ENCODE measurements at places on chromosomes 6 and 20.
A peak's percentile ranks its signal among the peaks of the same experiment; 100 is the strongest.

- peak; percentile 15 for DNase-seq
These were observed 977.0 kb downstream of the TFAP2A start for GRCh38 chr6:9437836-9438235.

DNA sequence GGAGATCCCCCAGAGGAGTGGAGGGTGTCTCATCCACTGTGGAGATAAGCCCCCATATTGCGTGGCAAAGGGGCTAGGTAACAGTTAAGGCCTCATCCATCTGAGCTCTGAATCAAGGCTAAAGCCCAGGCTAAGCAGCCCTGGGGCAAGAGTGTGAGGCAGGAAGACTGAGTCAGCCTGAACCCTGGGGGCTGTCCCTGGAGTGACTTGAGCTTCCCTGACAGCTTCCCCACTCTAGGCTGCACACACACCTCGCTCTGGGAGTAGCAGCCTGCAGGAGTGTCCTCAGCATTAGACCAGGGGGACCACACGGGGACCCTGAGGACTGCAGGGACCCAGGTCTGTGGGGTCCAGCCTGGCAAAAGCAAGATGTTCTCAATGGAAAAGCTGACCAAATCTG, 27.9 kb downstream of the UBD start:
- no peak for DNase-seq

GRCh38 chr20:5757949-5758348, 7.7 kb downstream of the SHLD1 start:
- DNase-seq: no peak

GRCh38 chr6:123027408-123027807, 31.4 kb downstream of the CLVS2 start:
- no peak for DNase-seq

- no peak for DNase-seq
These were observed 183.0 kb upstream of the PHACTR1 start for GRCh38 chr6:12533586-12533985.

DNA sequence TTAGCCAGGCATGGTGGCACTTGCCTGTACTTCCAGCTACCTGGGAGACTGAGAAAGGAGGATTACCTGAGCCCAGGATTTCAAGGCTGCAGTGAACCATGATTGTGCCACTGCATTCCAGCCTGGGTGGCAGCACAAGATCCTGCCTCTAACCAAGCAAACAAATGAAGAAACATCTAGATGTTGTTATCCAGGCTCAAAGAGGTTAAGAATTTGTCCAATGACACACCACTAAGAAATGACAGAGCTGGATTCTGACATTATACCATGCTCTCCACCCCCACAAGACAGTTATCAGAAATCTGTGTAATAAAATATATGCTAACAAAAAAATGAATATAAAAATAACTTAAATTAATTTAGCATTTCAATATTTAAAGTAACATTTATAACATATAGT, 925.5 kb upstream of the SLC35B3 start:
- no peak for DNase-seq

GRCh38 chr6:99592900-99593299, 13.7 kb upstream of the PRDM13 start:
- DNase-seq: peak; percentile 20

DNA sequence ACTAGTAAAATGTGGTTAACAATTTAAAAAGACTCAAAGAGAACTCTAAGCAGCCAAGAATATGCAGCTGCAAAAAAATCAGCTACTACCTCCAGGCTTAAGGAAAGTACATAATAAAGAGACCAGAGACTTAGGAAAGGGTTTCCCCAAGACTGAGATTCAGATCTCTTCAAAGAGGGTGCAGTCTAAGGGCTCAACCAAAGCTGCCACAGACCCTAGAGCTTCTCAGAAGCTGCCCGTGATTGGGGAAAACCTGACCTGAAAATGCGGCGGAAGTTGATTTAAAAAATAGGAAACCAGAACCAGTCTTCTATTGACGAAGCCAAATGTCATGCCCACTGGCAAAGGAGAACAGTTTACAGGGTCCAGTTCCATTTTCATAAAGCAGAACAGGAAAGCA, 516.8 kb upstream of the MARCKS start:
- no peak for DNase-seq

DNA sequence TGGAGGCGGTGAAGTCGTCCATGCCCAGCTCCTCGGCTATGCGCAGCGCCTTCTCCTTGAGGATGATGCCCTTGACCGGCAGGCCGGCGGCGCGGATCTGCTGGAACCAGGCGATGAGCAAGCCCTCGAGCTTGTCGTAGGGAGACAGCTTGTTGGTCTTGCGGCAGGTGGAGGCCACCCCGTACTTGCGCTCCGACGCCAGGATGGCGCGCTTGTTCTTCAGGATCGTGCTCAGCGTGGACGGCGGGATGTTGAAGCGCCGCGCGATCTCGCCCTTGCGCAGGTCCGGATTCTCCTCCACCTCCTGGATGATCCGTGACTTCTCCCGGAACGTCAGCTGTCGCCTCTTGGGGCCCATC, 435 bp downstream of the CENPB start:
- no peak for DNase-seq

DNA sequence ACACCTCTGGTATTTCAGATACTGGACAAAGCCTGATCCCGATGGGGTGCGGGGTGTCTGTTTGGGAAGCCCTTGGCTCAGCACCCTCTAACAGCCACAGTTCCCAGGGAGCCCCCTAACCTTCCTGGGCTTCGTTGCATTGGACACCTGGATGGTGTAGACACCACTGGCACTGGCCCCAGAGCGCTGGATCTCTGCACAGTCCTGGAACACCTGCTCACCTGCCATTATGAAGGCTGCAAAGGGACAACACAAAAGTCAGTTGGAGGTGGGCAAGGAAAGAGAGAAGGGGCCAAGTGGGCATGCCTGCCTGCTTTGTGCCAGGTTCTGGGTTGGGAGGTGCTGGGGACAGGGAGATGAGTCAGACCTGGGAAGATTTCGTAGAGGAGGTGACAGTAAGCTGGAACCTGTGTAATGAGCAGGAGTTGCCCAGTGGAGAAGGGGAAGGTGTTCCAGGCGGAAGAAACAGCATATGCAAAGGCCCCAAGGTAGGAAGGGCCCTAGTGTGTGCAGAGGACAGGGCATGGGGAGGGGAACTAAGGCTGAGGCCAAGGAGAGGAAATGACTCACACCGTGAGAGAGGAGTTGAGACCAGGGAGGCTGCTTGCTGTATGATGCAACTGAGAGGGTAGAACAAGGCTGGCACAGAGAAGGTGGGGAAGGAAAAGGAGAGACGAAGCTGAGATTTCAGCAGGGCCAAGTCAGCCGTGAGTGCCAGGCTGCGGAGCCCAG, 34.9 kb downstream of the ANGPT4 start:
- no peak for DNase-seq

- peak; percentile 58 for DNase-seq
These were observed 45.6 kb upstream of the FYN start for GRCh38 chr6:111918825-111919224.

DNA sequence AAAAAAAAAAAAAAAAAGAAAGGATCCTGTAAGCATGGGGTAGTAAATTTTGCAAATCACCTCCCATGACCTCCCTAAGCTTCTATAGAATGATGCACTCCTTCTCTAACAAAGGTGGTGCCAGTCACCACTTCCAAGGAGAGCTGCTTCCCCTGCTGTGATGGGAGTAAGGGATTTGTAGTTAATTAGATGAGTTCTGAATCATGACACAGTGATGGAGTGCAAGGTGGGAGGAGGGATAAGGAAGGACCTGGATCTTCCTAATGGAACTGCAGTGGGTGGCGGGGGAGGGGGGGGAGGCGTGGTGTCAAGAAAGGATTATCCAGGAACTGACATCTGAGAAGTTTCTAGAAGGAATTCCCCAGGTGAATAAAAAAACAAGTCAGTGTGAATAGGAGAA, 47.8 kb downstream of the NRN1 start:
- DNase-seq: no peak

DNA sequence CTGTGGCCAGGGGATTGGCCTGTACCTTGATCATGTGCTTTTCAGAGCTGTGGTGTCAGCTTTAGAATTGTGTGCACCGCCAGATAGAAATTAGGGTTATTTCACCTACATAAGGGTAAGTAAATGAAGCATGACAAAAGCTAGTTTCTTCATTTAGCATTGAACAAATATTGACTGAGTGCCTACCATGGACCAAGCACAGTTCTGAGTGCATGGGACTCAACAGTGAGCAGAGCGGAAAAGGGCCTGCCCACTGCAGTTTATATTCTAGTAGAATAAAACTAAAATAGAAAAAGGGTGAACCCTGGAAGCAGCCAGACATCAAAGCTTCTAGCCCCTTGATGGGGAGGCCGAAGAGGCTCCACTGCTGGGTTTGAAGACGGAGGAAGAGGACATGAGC, 25.6 kb downstream of the ECT2L start:
- no peak for DNase-seq

DNA sequence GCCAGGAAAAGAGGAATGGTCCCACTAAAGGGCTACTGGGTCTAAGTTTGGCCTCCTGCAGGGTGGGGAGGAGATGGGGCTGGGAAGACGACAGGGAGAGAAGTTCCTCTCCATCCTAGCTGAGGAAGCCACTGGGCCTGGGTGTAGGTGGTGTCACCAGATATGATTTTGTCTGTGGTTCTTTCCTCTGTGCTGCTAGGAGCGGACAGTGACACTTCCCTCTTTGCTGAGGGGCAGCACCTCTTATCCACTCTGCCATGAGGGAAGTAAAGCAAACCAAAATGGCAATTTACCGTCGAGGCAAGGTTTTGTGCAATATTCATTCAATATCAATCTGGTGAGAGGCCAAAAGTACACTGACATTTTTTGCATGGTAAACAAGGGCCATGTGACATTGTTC, 33.0 kb upstream of the NR2E1 start:
- DNase-seq: no peak

- DNase-seq: no peak
These were observed 244.4 kb downstream of the SAMD5 start for GRCh38 chr6:147752689-147753403.

- DNase-seq: no peak
These were observed 249.6 kb upstream of the MOCS1 start for GRCh38 chr6:40183902-40184301.

GRCh38 chr20:47188540-47188939, 168.0 kb downstream of the ZMYND8 start:
- DNase-seq: no peak

- DNase-seq: peak; percentile 20
These were observed 664.8 kb upstream of the MMS22L start for GRCh38 chr6:97947841-97948240.

- DNase-seq: no peak
These were observed 90.5 kb downstream of the ZMYND8 start for GRCh38 chr20:47265984-47266383.

GRCh38 chr6:79597155-79597554, 34.0 kb upstream of the SH3BGRL2 start:
- no peak for DNase-seq

DNA sequence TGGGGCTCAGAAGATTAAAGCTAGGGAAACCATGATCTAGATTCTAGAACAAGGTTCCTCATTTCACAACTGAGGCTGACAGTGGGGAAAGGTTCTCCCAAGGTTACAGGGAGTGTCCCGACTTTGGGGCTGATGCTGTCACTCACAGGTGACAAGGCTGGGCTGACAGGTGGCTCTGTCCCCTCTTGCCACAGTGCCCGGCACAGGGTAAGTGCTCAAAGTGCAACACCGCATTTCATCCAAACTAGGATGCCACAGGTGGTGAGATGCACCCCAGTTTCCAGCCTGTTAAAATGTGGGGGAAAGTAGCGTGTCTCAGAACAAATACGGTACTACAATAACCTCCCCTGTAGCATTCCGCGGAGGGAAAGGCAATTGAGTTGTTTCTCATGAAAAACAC, 7.8 kb downstream of the ZBP1 start:
- DNase-seq: no peak

DNA sequence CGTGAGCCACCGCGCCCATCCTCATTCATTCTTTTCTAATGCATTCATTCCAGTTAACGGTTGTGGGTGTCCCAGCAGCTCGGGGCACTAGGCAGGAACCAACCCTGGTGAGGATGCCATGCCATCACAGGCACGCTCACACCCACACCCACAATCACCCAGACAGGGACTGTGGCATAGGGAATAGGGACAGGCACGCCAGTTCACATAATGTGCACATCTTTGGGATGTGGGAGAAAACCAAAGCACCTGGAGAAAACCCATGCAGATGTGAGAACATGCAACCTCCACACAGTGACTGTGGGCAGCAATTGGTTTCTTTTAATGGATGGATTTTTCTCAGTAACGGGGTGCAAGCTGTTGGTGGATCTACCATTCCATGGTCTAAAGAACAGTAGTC, 64.3 kb downstream of the IRF4 start:
- no peak for DNase-seq

GRCh38 chr6:159887146-159887545, 3.6 kb upstream of the MAS1 start:
- DNase-seq: no peak

DNA sequence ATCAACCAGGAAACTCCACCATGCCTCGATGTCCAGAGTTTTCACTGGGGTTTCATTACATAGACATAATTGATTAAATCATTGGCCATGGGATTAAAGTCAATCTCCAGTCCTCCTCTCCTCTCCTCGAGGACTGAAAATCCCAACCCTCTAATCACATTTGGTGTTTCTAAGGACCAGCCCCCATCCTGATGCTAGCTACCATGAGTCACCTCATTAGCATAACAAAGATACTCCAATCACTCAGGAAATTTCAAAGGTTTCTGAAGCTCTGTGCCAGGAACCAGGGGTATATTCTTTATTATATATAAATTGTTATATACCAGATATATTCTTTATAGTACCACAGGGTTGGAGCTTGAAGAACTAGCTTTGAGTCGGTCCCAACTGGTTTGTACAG, 212.9 kb upstream of the PRND start:
- no peak for DNase-seq

- DNase-seq: no peak
These were observed 79.0 kb downstream of the ADTRP start for GRCh38 chr6:11699576-11699975.

DNA sequence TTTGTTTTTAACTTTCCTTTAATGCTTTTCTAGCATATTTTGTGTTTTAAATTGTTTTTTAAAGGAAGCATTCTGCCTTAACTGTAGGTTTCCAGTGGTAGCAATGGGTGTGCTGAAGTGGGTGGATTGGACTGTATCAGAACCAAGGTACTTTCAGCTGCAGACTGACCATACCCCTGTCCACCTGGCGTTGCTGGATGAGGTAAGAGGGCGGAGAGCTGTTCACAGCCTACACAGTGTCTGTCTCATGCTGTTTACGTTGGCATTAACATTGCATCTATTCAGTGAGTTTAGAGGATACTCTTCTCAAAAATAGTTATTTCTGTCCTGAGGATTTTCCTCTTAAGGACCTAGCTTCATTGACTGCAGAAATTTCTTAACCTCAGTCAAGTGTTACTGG, 11.9 kb downstream of the NELFCD start:
- DNase-seq: no peak

- no peak for DNase-seq
These were observed 52.2 kb upstream of the PRL start for GRCh38 chr6:22349051-22349450.

- DNase-seq: peak; percentile 68
These were observed 214.0 kb downstream of the CLIC5 start for GRCh38 chr6:45801471-45802289.

GRCh38 chr20:24743641-24744040, 205.4 kb upstream of the CST7 start:
- no peak for DNase-seq

Data from fibroblast of skin of left quadriceps (primary cell).